ENCODE measurements at places on chromosomes 4 and X. TPM values are rescaled to one million over a fixed set of nuclear protein-coding genes. Genes with fewer than 3 reads are reported as not detected.

- DNase-seq: no peak
These were observed 225.1 kb upstream of the GPC4 start for GRCh38 chrX:133640161-133641015.

DNA sequence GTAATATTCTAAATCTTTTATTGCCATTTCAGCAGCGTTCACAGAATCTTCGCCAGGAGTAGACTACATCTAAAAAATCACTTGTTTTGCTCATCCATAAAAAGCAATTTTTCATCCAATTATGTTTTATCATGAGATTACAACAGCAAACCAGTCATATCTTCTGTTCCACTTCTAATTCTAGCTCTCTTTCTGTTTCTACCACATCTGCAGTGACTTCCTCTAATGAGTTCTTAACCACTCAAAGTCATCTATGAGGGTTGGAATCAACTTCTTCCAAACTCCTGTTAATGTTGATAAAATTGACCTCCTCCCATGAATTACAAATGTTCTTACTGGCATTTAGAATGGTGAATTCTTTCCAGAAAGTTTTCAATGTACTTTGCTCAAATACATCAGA, 174.4 kb upstream of the BRWD3 start:
- no peak for DNase-seq

DNA sequence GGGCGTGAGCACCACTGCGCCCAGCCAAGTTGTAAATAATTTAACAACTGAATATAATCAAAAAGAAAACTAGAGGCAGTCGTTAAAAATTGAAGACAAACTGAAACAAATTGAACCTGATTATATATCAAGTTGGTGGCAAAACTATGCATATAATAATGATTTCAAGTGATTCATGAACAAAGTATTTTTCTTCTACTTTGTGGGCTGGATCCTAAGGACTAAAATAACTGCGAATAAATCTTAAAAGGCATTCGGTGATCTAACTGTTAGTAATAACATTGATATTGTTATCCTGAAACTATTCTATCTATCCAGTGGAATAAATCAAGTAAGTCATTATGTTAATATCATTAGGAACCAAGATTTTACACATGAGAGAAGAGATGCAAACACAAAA, 21.2 kb upstream of the USP9X start:
- no peak for DNase-seq

GRCh38 chr4:168383510-168383909, 65.0 kb upstream of the DDX60 start:
- DNase-seq: no peak

DNA sequence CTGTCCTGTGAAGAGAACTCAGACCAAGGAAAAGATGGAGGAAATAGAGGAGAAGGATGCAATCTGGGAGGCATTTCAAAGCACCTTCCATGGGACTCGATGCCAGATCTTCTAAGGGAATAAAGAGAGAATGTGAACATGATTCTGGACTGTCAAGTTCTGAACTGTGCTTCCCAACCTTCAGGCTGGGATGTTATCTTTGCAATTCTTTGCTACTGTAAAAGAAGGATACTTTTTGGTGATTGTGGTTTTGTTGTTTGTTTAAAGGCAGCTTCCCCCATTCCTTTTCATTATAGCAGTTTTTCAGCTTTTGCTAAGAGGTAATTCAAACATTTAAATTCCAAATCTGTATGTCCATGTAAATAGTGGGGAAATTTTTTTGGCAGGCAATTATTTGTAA, 217.3 kb downstream of the NWD2 start:
- no peak for DNase-seq

GRCh38 chrX:37834937-37835336, 12.4 kb downstream of the DYNLT3 start:
- DNase-seq: no peak

- no peak for DNase-seq
These were observed 590.0 kb upstream of the DIAPH2 start for GRCh38 chrX:96094616-96095015.

- no peak for DNase-seq
These were observed 5.6 kb downstream of the OTC start for GRCh38 chrX:38357747-38358673.

DNA sequence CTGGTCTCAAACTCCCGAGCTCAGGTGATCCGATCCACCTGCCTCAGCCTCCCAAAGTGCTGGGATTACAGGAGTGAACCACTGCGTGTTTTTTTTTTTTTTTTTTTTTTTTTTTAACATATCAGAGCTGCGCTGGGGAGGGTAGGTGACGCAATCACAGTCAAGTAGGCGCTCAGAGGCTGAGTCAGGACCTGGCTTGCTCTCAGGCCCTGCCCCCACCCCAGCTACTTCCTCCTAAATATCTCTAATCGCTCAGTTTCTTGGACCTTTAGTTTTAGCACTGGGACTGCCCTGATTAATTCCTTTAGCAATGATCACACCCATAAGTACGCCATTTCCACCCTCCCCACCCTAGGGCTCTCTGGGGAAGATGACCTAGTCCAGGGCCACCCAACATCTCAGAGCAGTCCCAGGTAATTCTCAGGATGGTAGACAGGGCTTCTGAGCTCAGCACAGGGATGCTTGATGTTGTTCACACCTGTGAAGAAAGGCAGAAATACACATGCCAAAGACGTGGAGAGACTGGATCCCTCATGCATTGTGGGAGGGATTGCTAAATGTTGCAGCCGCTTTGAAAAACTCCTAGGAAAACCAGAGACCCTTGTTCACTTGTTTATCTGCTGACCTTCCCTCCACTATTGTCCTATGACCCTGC, 50.2 kb downstream of the DDX3X start:
- DNase-seq: peak; percentile 82

DNA sequence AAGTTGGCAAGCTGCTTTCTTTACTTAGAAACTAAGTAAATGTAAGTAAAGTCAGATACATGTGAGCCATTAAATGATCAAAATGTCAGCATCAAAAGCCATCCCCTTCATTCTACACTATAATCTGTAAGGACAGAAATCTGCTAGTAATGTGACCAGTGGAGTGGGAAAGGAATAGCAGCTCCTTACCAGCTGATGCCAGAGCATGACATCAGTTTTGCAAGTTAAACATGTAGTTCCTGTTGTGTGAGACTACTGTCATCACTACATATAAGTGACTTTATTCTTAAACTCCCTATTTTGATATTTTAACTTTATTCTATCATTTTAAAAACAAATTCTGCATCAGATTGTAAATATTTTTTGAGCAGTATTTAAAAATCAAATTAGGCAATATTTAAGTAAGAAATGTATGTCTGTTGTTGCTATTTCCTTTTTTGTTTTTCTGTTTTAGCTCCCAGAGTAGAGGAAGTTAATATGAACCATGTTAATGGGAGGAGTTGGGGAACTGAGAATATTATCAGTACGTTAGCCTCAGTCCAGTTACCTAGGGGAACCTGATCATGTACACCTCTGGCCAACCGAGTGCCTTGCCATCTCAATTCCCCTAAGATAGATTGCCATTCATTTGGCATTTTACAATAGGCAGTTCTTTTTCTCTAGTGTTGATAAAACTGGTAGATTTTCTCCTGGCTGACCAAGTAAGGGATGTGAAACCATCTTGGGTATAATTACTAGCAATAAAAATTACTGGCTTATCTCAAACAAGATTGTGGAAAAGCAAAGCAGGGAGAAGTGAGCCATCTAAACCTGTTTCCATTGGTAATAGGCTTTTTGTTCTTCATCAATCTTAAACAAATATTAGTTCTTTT, 34.7 kb downstream of the CCNI start:
- no peak for DNase-seq

GRCh38 chr4:169142906-169143305, 127.8 kb downstream of the SH3RF1 start:
- DNase-seq: no peak

GRCh38 chr4:89719536-89720090, 117.3 kb downstream of the SNCA start:
- no peak for DNase-seq

DNA sequence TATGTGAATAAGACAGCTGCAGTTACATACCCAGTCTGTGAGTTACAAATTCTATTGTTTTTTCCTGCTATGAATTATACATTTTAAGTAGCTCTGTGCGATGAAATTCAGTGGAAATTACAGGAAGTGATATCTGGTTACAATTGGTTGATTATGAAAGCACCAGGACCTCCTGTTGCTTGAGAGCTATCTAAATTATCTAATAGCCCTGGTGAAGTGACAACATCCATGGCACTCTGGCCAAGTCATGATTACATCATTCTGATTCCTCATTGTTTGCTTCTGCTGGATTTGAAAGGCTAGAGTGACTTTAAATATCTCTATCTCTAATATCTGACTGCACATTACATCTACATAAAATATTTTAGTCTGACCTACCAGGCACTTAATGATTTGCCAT, 515.0 kb downstream of the CFAP47 start:
- DNase-seq: no peak

The MAGEA9B gene
- not detected for total RNA-seq

The TRIM75 gene
- not detected for total RNA-seq

The FOXR2 gene
- not detected for total RNA-seq

The HSFX4 gene
- not detected for total RNA-seq

The C4orf54 gene
- not detected for total RNA-seq

The N4BP2 gene
- total RNA-seq: 18.8 TPM
